ENCODE measurements at places on chromosomes 12 and 14. TPM values are rescaled to one million over a fixed set of nuclear protein-coding genes. Genes with fewer than 3 reads are reported as not detected.

DNA sequence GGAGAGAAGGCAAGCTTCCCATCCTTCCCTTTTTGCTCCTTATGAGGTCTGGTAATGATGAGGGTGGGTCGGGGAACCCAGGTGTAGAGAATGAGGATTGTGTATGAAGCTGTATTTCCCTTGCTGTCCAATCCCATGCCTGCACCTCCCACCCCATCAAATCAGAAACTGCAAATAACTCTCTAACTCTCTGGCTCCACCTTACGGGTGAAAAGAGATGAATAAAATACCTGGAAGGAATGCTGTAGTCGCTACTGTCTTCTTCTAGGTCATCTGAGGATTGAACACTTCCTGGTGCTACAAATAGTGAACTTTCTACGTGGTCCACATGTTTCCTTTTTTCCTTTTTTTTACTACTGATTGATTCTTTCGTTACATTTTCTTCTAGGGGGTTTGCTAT lies 38.9 kb upstream of the DICER1 start:
- DNase-seq, result no peak

DNA sequence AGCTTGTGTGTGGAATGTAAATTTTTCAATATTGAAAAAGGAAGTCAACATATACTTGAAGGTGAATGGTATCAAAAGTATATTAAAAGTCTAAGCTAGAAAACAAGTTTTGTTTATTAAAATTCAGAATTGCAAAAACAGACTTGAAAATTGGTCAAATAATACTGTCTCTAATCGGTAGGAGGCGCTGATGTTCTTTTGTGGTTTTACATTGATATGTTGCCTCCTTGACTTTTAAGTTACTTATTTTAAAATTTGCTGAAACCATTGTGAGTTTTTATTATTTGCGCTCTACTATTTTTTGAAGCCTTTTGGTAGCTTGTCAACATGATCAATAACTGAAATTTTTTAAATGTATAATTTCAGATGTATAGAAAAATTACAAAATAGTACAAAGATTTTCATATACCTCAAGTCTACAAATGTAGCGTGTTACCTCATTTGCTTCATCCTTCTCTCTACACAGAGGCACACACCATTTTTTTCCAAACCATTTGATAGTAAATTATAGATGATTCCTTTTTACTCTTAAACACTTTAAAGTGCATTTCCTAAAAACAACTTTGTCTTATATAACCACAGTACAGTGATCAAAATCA lies 6.9 kb downstream of the RTRAF start:
- no peak for DNase-seq

DNA sequence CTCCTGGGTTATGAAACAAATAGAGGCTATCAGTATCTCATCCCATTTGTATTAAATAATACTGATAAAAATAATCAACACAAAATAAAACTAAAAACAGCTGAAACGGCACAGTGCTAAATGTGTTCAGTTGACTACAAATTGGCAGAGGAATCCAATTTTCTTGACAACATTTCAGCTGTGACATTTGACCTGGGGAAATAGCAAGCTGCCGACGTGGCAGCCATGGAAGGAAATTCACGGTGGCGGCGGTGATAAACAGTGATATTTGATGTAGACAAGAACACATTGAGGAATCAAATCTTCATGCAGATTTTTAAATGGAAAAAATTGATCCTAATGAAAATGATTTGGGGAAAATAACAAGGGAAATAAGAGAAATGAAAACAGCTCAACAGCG lies 159.1 kb upstream of the RTL1 start:
- DNase-seq, result no peak

DNA sequence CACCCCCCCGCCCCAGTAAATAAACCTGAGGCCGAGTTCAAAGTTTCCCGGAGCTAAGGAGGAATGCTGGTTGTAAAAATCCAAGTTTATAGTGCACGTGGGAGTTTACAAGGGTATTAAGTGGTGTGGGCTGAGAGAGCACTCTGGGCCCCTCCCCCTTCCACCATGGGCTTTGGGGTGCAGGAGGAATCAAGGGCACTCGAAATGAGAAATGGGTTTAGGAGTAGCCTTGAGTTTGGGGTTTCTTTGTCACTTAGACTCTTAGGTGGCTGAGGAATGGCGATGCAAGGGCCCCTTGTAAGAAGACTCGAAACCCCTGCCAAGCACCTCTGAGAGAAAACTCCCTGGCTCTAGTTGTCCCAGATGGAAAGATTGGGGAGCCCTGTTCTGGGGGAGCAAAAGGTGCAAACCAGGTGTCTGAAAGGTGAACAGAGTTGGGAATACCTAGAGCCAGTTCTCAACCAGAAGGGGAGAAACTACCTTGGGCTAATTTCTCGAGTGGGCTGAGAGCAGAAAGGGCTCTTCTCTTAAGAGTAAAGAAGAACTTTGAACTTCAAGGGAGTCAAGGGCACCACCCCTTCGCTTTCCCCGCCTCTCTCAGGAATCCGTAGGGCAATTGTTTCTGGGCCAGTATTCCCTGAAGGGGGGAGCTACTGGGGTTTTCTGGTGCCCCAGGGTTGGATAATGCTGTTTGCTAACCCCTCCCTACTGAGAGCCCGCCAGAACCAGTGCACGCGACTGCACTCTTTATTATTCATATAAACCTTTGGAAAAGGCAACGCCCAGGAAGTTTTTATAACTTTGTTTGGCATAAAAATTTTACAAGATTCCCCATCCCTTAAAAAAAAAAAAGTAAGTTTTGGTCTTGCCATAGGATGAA lies 4.0 kb upstream of the HOTAIR start:
- DNase-seq, result no peak

DNA sequence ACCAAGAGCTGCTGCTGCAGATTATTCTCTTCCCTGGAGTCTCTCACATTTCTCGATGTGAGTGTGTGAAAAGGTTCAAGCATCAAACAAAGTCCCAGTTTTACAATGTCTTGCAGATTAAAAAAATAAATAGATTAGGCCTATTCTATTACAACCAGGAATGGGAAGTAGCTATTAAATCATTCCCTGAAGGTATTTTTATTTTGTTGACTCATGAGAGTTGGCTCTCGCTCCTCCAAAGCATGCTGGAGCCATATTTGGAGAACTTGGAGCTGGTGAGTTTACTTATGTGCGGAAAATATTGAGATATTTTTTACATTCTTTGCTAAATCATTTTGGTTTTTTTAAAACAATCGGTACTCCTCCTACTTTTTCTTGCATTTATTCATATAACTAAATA lies 572.3 kb downstream of the ETNK1 start:
- no peak for DNase-seq

- no peak for DNase-seq
These were observed 168.3 kb downstream of the NEDD1 start for GRCh38 chr12:97075161-97075933.

GRCh38 chr14:26026384-26026783 lies 571.4 kb downstream of the NOVA1 start:
- DNase-seq, result no peak

DNA sequence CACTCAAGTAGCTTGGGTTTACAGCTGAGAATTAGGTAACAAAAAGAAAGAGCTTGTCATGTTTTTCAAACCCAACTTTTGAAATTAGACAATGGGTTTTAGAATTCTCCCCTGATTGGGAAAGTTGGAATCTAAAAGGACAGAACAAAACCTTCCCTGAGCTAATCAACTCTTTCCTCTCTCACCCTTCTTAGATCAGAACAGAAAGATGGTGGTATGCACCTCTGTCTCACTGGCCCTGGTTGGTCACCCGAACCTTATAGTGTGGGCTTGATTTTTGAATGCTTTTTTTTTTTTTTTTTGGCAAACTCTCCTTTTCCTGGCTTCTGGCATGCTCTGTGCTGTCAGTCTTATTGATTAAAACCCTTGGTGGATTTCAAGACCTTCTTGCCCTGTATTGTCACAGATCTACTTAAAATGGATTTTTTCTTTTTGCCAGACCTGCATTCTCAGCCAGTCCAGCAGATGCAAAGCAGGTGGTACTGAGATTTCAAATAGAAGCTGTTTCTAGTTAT lies 251.1 kb upstream of the RMST start:
- no peak for DNase-seq

Gene TMTC1
- 1.4 TPM for total RNA-seq

DNA sequence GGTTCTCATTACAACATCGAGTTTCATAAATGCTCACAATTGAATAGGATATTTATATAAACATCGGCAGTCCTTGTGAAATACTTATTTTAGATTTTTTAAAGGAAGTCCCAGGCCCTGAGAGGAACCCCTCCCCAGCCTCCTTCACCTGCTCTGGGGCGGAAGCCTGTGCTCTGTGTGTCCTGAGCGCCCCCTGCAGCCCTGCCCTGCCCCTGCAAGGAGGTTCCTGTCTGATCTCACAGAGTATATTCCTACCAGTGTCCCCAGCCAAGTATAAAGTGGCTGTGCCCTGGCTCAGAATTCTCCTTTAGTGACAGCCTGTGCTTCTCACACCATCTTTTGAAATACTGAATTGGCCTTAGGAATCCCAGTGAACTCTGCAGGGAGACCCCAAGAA lies 659.5 kb downstream of the TMEM121 start:
- peak; percentile 48 for DNase-seq

DNA sequence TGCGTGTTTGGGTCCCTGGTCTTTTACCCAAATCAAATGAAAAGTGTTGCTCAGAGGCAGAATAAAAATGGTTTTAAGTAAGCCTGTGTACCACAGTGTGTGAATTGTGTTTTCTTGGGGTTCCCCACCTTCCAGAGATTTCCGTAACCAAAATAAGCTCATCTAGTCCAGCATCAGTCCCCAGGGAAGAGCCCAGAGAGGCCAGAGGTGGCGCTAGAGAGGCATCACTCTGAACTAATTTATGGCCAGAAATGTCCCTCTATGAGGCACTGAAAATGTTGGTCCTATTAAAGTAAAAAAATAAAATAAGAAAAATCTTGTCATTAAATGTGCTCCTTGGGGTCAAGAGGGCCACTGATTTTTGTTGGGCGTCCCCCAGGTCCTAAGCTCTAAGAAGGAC lies 24.9 kb upstream of the PRKAB1 start:
- DNase-seq, result no peak

Gene TAS2R8
- not detected for total RNA-seq

DNA sequence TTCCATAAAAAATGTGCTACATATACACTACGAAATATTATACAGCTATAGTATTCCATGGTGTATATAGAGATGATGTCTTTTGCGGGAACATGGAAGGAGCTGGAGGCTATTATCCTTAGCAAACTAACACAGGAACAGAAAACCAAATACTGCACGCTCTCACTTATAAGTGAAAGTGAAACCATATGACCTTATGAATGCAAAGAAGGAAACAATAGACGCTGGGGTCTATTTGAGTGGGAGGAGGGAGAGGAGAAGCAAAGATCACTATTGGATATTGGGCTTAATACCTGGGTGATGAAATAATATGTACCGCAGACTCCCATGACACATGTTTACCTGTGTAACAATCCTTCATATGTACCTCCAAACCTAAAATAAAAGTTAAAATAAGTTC lies 142.8 kb downstream of the LRFN5 start:
- DNase-seq, result no peak

GRCh38 chr12:51321882-51322281 lies 2.1 kb downstream of the BIN2 start:
- no peak for DNase-seq

Gene RIN3
- 21.1 TPM for total RNA-seq

DNA sequence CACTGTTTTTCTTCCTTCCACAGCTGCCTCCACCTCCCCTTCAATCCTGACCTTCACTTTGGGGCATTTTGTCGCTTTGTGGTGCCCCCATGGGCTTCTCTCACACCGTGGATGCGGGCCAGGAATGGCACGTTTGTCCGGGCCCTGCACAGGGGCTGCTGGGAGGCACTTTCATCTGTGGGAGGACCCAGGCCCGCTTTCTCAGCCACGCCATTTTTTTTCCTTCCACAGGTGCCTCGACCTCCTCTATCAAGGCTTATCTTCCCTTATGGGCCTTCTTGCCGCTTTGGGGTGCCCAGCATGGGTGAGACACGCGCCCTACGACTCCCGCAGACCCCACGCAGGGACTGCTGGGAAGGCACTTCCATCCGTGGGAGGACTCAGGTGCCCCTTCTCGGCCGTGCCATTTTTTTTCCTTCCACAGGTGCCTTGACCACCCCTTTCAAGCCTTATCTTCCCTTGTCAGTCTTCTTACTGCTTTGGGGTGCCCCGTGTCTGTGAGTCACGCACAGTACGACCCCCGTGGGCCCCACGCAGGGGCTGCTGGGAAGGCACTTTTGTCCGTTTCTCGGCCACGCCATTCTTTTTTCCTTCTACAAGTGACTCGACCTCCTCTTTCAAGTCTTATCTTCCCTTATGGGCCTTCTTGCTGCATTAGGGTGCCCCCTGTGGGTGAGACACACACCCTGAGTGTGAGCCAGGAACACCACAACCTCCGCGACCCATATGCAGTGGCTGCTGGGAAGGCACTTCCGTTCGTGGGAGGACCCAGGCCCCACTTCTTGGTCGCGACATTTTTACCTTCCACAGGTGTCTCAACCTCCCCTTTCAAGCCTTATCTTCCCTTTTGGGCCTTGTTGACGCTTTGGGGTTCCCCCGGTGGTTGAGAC lies 270.7 kb downstream of the ALG10 start:
- DNase-seq, result no peak

DNA sequence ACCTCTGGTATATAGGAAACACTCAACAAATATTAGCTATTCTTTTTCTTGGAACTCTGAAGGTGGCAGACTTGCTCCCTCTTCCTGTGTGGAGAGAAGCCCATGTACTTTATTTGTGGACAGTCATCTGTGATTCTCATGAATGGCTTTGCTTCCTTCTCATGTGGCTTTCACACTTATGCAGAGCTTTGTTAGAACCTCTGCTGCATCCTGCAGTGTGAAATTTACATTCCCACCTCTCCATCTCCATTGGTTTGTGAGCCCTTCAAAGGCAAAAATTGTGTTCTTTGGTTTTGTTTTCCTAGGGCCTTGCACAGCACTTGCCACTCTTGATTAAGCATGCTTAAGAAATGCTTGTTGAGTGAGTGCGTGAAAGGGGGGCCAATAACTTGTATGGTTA lies 51.9 kb downstream of the BICD1 start:
- DNase-seq, result no peak

- no peak for DNase-seq
These were observed 36.0 kb downstream of the MAP1LC3B2 start for GRCh38 chr12:116595186-116595585.

Gene PROX2
- total RNA-seq, result 0.05 TPM

Gene SPX
- 1.1 TPM for total RNA-seq

Gene WIF1
- total RNA-seq, result not detected

- DNase-seq, result no peak
These were observed 61.8 kb upstream of the DIO3 start for GRCh38 chr14:101499513-101499912.

DNA sequence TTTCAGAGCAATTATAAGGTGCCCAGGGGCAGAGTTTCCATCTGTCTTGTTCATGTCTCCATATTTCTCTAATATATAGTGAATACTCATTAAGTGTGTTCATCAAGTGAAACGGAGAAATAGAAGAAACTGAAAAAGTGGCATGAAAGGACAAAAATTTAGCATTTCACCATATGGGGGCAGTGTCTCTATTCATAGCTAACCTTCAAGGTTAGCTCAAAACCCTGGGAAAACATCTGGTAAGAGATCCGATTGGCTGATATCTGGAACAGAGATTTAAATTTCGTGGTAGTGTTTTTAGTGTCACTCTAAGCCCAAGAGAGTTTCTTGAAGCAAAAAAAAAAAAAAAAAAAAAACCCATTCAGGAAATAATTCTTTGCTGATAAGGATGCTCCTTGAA lies 367.5 kb downstream of the DAD1 start:
- DNase-seq, result no peak

Gene DTX1
- total RNA-seq, result 0.16 TPM
